ENCODE measurements at places on chromosomes 4 and X. TPM values are rescaled to one million over a fixed set of nuclear protein-coding genes. Genes with fewer than 3 reads are reported as not detected.

The GCNA gene
- total RNA-seq = 2.0 TPM

The PPP1R2C gene
- total RNA-seq = not detected

- no peak for DNase-seq
These were observed 6.5 kb downstream of the C4orf50 start for GRCh38 chr4:6011686-6012085.

DNA sequence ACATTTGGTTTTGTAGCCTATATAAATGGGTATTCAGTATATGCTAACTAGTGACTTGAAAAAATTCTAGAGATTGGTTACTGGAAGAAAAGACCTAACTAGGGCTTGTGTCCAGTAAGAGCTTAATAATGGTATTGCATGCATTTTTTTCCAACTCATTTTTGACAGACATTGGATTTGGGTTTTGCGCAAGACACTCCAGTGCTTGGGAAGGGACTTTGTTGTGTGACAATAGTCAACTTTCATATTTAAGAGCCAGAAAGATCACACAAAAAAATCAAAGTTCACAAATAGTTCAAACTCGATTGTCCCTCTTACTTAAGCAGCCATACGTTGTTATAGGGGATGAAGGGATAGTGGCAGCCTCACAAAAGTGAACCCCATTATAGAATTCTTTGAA is 1.2 kb upstream of the HSD17B11 start:
- no peak for DNase-seq

- DNase-seq = no peak
These were observed 33.7 kb upstream of the FGF13 start for GRCh38 chrX:138745196-138745595.

- DNase-seq = no peak
These were observed 210.4 kb downstream of the SPRY1 start for GRCh38 chr4:123606946-123607542.

DNA sequence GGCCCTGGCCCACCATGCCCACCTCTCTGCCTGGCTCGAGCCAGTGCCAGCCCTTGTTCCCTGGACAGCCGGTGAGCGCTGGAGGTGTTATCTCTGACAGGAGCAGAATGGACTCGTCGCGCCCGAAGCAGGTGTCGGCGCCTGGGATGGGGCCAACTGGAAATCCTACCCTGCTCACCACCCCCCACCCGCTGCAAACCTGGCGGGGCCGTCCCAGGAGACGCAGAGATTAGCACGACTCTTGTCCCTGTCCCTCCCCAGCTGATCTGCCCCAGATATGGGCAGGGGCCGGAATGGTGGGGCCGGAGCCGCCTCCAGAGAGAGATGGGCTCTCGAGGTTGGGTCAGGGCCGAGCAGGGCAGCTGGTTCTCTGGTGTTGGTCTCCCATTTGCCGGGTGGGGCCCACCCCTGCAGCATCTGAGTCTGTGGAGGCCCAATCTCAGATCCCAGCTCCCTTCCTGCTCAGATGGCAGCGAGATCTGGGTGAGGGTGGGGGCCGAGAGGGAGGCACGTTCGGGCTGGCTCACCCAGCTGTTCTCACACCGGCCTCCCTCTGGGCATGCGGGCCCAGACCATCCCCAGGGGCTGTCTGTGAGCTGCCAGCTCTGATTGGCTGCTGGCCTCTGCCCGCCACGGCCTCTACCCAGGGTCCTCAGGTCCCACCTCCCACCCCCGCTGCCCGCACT is 20.1 kb upstream of the FGFR3 start:
- no peak for DNase-seq

- DNase-seq = no peak
These were observed 93.1 kb upstream of the TEX13A start for GRCh38 chrX:105313596-105313995.

Data from mucosa of descending colon (tissue), 3 donors.